Brain (organoid and tissue), 16 donors: ENCODE measurements at places on chromosomes 11 and 22.

DNA sequence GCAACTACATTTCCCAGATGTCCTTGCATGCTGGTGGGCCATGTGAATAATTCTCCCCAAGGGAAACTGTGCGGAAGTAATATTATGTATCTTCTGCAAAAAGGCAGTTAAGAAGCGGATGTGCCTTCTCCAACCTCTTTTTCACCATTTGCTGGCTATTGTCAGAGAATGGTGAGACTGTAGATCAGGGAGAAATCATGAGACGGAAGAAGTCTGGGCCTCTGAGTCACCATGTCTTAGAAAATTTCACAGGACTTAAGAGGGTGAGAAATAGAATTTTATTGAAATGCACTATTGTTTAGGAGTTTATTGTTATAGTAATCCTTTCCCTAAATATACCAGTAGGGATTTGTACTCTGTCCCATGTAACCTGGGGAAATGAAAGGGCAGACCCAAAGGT is 298.7 kb upstream of the ZC3H12C start:
- DNase-seq, result no peak

DNA sequence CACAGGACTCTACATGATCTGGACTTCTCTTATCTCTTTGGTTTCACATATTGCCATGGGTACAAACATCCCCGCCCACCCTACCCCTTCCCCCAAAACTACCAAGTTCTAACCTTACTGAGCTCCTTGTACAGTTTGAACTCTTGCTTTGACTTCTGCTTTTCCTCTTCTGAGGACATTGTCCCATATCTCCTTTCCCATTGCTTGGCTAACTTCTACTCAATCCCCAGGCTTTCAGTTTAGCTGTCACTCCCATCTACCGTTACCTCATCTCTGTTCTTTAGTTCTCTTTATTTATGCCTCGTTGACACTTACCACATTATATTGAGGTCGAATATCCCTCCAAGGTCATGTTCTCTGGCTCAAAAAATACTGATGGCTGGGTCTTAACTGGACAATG is 393.5 kb upstream of the CADM1 start:
- no peak for DNase-seq

DNA sequence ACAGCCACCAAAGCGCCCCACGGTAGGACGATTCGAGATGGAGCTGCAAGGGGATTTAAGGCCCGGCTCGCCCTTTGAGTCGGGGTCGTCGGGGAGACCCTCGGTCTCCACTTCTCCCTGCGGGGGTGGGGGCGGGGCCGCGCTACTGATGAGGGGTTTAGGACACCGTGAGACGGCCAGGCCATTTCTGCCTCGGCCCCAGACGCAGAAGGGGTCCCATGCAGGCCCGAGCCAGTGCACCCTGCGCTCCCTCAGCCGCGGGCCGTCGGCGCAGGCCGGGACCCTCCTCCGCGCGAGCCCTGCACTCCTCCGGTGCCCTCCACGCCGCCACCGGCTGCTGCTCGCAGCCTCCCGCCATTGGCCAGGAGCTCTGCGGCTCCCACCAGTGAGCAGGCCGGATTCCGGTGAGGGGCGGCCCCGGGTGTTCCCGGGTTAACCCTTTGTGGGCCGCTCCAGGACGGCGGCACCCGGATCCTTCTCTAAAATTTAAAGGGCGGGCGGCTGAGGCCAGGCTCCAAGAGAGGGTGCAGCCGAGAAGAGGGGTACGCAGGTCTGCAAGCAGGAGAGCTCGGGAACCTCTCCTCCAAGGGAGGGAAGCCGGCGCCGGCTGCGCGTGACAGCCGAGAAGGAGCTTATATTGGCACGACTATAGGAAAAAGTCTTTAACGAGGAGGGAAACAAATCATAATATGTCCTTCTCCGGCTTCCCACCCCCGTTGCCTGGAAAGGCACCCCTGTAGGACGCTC is 18.0 kb downstream of the CREB3L1 start:
- DNase-seq, result peak; percentile 90

- DNase-seq, result peak; percentile 84
These were observed 11.9 kb downstream of the KLHL35 start for GRCh38 chr11:75421035-75421602.

DNA sequence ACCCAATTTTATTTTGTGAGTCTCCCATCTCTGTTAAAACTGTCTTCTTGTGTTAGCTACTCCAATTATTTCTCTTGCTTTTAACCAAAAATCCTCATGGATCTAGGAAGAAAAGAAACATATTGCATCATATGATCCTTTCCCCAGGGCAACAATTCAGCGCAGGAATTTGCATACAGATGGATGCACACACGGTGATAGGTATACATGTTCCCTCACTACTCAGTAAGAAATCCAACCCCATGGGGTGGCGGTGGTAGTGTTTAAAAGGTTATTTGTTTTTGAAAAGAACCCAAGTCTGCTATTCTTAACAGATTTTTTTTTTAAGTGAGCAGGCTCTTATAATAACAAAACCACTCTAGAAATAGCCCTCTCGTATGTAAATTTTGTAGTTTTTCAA is 4.2 kb upstream of the SYN3 start:
- DNase-seq, result no peak

DNA sequence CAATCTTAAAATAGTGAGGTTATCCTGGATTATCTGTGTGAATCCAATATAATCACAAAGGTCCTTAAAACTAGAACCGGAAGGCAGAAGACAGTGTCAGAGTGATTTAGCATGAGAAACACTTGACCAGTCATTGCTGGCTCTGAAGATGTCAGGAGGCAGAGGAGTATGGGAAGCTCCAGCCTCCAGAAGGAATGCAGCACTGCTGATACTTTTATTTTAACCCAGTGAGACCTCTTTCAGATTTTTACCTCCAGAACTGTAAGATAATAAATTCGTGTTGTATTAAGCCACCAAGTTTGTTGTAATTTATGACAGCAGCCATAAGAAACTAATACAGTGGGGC is 134.4 kb upstream of the ZC3H12C start:
- DNase-seq, result no peak

DNA sequence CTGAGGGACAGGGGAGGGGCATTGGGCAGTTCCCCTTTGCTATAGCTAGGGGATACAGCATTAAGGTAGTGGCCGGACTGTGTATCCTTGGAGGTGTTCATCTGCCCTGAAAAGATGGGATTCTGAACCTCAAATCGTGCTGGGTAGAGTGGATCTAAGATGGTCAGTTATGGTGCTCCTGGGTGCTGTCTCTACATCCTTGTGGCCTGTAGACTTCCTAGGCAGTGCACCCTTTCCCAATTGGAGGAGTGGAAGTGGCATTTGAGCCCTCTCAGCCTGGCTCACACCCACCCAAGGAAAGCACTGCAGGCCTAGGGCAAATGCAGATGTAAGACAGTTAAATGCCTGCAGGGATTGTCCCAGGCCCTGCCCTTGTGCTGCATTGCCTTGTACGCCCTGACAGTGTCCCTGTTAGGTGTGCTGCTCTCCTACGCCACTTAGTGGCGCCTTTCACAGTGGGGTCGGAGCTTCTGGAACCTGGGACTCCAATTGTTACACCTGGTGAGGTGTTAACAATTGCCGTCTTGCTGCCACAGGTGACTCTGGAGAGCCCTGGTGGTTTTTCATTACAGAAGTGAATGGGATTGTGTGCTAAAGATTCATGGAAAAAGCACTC is 35.0 kb downstream of the PPFIBP2 start:
- DNase-seq, result no peak

- peak; percentile 51 for DNase-seq
These were observed 1.0 kb downstream of the ARHGAP8 start for GRCh38 chr22:44753189-44754042.

GRCh38 chr22:32686354-32686753 is 115.2 kb upstream of the TIMP3 start:
- no peak for DNase-seq

GRCh38 chr11:103317118-103317517 is 207.9 kb downstream of the DYNC2H1 start:
- DNase-seq, result no peak

- DNase-seq, result peak; percentile 35
These were observed 42.9 kb upstream of the CRYBB3 start for GRCh38 chr22:25156736-25157135.

DNA sequence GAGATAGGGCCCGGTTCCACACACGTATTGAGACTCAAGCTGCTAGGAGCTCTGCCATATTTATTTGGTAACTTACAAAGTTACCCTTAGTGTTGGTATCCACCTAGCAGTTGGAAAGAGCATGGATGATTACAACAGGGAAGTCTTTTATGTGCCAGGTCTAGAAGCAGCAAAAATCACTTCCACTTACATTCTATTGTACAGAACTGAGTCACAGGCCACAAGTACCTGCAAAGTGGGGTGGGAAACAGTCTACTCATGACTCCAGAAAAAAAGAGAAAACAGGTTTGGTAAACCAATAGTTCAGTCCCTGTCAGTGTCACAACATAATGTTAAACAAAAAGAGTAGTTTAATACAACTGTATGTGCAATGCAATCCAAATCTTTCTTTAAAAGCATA is 279.6 kb upstream of the PITPNB start:
- no peak for DNase-seq

- no peak for DNase-seq
These were observed 303.9 kb downstream of the ETS1 start for GRCh38 chr11:128283451-128283850.

- DNase-seq, result no peak
These were observed 14.2 kb downstream of the SAAL1 start for GRCh38 chr11:18091731-18092130.

DNA sequence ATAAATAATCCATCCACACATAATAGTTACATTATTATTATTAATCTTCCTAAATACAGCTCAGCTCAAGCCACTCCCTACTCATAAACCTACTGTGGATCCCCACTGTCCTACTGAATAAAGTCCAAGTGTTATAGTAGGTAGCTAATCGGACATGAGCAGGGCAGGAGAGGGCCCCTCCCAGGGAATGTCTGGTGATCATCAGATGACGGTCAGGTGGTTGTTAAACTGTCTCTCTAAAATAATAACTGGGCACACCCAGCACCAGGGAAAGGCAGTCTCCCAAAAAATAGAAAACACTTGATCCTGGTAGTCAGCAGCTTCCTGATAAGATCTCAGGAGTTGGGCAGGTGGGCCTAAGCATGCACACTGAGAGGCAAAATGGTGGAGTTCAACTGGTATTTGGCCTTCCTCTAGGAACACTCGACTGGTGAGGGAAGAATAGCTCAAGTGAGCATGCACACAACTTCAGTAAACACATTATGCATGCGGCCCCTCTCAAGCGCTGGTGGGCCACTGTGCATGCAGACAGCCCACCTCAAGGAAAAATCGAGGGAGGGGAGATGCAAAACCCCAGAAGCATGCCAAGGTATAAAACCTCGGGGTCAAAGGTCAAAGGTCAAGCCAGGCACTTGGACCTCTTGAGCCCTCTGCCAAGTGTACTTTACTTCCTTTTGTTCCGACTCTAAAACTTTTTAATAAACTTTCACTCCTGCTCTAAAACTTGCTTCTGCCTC is 65.0 kb downstream of the LRRC32 start:
- DNase-seq, result no peak

GRCh38 chr22:43319661-43320486 is 23.3 kb downstream of the SCUBE1 start:
- no peak for DNase-seq

DNA sequence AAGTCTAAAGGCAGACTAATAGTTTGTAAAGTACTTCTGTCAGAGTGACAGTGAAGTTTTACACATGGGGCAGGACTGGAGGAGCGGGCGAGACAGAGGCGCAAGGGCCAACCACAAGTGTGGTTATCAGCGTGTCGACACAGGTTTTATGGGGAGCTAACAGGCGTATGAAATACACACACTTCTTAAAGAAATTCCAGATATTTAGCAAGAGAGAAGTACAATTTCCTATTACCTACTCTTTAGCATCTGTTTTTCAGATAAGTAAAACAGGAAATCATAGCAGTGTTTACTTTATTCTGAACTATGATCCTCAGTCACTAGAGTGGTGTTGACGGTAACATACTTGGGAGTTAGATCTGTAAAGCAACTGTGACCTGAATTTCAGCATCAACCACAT is 22.5 kb downstream of the VSIG10L2 start:
- DNase-seq, result no peak

- no peak for DNase-seq
These were observed 45.0 kb downstream of the CWC15 start for GRCh38 chr11:94928117-94928990.

DNA sequence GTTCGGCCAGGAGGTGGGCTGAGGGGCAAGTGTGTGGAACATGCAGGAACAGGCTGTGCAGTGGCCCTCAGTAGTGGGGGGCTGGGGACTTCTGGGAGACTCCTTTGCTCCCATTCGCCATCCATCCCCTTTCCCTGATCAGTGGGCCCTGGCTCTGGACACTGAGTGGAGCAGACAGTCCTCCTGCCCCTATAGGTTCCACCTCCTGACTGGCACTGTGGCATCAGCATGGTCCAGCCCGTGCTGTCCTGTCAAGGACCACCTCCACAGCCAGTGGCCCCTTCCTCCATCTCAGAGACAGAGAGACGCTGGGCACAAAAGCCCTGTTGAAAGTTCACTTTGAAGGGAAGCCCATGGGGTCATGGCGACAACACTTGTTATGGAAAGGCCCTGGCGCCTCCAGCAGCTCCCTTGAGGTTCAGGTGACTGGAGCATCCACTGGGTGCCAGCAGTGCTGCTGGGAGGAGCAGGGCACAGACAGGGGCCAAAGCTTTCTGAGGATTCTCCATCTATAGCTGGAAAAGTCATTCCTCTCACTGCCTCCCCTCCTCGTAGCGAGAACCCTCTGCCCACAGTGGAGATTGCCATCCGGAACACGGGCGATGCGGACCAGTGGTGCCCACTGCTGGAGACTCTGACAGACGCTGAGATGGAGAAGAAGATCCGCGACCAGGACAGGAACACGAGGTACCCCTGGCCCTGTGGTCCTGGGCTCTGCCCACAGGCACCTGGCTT is 5.6 kb downstream of the DERL3 start:
- no peak for DNase-seq

- DNase-seq, result peak; percentile 26
These were observed 1.2 kb downstream of the SVIP start for GRCh38 chr11:22828373-22828772.

DNA sequence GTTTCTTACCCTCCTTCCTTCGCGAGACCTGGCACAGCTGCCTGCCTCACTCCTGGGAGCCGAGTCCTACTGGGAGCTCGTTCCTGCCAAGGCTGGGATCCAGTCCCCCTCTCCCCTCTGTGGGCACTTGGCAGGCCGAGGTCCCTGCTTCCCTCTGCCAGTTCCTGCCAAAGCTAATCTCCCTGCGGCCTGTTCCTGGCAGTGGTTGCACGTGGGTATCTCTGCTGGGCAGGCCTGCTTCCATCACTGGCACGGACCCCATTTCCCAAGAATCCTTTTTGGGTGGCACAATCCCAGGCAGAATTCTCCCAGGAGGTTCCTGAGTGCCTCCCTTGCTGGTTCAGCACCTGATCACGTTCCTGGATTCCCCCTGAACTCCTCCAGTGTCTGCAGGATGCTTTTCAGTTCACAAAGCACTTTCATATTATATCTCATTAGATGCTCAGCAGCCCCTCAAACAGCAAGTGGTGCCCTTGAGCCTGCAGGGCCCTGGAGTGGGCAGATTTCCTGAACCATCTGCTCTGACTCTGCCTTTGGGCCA is 96.5 kb downstream of the RRM1 start:
- DNase-seq, result peak; percentile 31

GRCh38 chr11:88801484-88802123 is 264.2 kb downstream of the GRM5 start:
- DNase-seq, result no peak

DNA sequence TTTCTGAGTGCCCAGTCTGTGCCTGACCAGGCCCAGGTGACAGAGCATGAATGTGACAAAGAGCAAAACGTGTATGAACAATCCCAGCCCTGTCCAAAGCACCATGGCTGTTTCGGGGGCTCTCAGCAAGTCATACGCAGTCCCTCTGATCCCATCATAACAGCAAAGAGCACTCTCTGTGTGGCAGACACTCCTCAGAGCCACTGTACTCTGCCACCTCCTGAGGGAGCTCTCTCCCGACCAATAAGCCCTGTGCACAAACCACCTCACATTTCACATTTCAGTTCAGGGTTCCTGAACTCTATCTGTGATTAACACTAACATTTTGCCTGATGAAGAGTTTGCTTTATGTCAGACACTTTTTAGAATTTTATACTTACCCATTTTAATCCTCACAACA is 6.6 kb downstream of the DGCR2 start:
- DNase-seq, result no peak
